Fibroblast of gingiva (primary cell): ENCODE measurements at places on chromosomes 7 and 10.

DNA sequence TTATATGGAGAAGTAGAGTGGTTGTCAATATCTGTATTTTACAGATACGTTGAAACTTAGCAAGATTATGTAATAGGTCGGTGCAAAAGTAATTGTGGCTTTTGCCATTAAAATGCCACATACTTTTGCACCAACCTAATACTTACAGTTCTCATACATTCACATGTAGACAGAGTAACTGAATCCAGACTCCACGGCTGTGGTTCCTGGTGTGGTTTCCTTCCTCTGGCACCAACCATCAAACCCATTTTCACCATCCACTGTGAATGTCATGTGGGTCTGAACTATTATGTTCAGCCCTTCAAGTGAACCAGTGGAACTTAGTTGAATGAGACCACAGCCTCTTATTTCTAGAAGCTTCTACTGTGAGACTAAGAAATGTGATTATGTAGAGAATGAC, 31.5 kb upstream of the SLIT1 start:
- DNase-seq: no peak

GRCh38 chr7:157670490-157671357, 333.9 kb downstream of the DNAJB6 start:
- no peak for DNase-seq

- peak; percentile 30 for DNase-seq
Observed at GRCh38 chr7:16421333-16422102, at the start of gene CRPPA. Gene CRPPA, minus strand, starts transcription at chr7:16421538. Its CDS starts 216 bp downstream, at chr7:16421322.

- DNase-seq: no peak
Observed at GRCh38 chr7:128148676-128149075, 92.4 kb upstream of the LEP start.

DNA sequence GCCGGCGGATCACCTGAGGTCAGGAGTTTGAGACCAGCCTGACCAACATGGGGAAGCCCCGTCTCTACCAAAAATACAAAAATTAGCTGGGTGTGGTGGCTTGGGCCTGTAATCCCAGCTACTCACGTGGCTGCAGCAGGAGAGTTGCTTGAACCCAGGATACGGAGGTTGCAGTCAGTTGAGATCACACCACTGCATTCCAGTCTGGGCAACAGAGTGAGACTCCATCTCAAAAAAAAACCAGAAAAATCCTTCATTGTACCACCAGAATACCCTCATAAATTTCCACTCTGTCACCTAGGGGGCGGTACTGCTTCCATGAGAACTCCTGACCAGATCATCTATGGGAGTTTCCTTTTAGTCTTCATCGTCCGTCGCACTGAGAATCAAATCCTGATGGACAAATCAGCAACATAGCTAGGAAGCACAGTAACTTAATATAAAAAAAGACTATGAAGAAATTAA, 225.8 kb upstream of the KLF14 start:
- DNase-seq: peak; percentile 70

DNA sequence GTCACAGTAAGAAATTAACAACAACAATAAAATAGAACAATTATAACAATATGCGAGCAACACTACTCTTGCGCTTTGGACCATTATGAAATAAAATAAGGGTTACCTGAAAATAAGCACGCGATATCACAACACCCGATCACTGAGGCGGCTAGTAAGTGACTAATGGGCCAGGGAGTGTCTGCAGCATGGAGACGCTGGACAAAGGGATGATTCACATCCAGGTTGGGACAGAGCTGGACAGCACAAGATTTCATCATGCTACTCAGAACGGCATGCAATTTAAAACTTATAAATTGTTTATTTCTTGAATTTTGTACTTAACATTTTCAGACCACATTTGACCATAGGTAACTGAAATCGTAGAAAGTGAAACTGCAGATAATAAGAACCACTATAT, 15.6 kb downstream of the HIBADH start:
- DNase-seq: peak; percentile 77

DNA sequence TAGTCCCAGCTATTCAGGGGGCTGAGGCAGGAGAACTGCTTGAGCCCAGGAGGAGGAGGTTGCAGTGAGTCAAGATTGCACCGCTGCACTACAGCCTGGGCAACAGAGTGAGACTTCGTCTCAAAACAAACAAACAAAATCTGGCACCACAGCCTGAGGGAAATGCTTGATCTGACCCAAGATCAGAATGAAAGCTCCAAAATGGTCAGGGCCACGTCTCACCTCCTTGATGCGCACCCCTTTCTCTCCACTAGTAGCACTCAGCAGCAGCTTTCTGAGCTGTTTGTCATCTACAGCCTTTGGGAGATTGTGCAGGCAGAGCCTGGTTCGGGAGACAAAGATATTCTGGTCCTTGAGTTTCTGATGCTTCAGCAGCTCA, 22.7 kb downstream of the RBM28 start:
- no peak for DNase-seq

DNA sequence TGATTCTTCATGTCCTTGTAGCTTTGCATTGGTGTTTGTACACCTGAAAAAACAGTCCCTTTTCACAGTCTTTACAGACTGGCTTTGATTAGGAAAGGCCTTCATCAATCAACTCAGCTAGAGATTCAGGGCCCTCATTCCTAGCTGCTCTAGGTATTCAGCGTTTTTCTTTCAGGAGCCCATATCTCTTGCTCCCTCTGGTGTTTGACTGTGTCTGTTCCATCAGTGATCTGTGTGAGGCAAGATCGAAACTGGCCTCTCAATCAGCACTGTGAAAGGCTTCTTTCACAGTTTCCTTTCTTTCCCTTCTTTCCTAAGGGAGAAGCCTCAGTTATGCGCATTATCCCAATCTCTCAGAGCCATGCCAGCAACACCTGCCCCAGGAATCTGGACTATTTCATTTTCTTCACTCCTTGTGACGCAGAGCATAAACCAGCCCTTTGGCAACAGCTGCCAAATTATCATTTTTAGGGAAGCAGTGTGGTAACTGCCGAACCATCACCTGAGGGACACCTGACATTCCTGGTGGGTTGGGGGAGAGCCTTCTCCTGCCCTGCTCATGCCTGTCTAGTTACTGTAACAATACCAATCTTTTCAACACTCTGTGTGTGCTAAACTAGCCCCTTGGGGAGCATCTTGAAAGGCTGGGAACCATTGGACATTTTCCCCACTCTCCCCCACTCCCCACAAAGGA, 75.7 kb upstream of the CCDC71L start:
- peak; percentile 75 for DNase-seq

GRCh38 chr10:86344714-86345161, 21.9 kb downstream of the GRID1 start:
- DNase-seq: no peak

GRCh38 chr10:68135922-68136792, 26.9 kb downstream of the MYPN start:
- DNase-seq: peak; percentile 74

DNA sequence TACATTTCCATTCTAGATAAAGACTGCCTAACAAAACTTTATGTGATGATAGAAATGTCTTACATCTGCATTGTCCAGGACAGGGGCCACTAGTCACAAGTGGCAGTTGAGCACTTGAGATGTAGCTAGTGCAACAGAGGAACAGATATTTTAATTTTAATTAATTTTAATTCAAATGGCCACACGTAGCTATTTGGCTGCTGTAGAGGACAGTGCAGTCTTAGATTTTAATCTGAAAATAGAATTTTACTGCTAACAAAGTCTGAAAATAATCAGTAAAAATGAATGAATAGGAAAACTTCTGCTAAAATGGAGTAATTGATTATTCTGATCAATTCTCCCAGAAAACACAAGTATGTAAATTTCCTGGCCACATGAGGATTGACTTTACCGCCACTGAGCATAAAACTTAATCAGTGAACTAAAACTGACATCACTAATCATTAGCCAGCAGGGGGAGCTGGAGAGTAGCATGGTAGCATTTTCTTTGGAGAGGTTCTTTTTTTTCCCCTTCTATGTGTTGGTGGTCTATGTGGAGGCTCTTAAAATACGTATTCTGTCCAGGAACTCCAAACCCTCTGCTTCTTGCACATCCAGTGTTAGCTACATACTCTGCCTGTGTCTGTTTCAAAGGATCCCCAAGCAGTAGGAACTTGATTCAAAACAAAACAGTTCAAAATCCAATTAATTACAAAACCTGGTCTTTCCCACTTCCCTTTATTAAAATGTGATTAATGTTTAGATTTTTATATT, 52.1 kb downstream of the TSPAN12 start:
- DNase-seq: peak; percentile 31

DNA sequence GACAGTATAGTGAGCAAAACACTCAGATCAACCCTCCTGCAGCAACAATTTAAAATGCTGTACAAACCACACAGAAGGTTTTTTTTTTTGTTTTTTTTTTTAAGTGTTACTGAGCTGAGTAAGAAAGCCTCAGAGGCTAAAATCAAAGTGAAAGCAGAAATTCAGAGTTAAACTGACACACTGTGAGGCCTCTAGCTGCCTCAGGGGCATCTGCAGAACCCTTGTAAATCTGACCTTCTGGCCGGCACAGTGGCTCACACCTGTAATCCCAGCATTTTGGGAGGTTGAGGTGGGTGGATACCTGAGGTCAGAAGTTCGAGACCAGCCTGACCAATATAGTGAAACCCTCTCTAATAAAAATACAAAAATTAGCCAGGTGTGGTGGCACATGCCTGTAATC, 7.4 kb upstream of the GNA12 start:
- DNase-seq: no peak

GRCh38 chr10:82206831-82207230, 331.8 kb downstream of the NRG3 start:
- DNase-seq: peak; percentile 21

GRCh38 chr10:92218569-92218968, 72.3 kb downstream of the CPEB3 start:
- no peak for DNase-seq

DNA sequence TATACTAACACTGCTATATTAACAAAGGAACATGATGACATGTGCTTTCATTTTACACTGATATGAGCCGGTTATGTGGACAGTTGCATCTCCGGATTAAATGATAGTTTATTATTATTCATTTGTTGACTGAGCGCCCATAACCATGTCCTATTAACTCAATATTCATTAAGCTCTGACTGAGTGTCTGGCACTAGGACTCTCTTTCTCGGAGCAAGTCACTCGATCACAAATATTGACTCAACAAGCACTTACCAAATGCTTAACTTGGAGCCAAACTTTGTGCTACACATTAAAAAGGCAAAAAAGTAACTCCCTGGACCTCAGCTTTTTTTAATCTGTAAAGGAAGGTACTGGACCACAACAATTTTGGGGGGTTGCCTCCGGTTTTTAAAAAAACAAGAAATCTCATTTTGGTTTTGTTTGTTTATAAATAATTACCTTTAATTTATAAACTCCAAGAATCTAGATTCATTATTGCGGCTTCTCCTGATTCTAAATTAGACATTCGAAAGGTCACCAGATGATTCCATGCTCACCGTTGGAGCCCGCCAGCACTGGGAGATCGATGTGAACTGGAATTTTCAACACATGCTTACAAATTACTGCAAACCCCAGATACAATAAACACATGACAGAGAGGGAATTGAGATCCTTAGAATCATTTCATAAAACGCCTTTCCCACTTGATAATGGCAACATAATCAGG, 8.9 kb upstream of the LYZL1 start:
- no peak for DNase-seq

DNA sequence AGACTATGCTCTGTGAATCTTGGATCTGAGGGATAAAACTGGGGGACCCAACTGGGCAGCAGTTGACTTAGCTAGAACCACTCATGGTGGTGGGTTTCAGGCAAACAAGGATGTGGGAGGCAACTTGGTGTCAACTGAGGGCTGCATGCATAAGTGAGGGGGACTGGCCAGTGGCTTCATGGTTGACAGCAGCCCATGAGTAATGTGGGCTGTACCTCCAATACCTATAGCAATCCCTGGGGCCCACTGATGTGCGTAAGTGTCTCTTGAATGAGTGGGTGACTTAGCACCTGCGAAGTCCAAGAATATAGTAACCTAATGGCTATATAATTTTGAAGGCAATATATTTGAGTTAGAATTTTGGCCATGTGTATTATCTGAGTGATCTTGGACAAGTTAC, 13.7 kb upstream of the MAP3K8 start:
- DNase-seq: no peak

GRCh38 chr7:35380739-35381224, 126.9 kb upstream of the TBX20 start:
- no peak for DNase-seq

- DNase-seq: peak; percentile 1
Observed at GRCh38 chr10:94546049-94546900, 687 bp downstream of the HELLS start.

DNA sequence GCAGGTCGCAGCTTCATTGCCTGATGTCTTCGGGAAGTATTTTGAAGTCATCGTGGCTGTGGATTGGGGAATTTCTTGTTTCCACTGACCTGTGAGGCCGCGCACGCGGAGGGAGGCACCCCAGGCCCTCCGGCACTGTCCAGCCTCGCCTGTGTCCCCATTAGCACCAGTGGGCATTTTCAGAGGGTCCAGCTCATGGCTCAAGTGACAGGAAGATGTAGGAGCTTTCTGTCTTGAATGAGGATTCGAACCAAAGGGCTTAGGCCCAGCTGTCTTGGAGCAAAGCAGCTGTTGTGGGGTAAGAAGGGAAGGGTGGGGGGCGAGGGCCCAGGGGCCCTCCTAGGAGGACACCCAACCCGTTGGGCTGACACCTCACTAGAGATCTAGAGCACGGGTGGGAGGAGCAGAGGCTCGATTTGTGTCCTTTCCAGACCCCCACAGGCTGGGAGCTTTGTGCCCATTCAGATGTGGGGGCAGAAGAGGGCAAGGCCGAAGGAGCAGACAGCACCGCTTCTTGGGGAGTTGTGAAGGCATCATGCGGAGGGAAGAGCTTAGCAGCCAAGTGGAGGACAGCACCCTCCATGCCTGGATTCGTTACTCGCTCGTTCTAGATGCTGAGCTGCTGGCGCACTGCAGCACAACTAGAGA, 914 bp downstream of the ZNF37A start:
- DNase-seq: peak; percentile 6

GRCh38 chr10:114767986-114768821, 53.4 kb upstream of the FHIP2A start:
- DNase-seq: no peak

- DNase-seq: no peak
Observed at GRCh38 chr10:61958805-61959204, 57.3 kb downstream of the ARID5B start.

- no peak for DNase-seq
Observed at GRCh38 chr10:2985729-2986232, 81.6 kb upstream of the PFKP start.

- no peak for DNase-seq
Observed at GRCh38 chr7:91446819-91447218, 182.6 kb downstream of the FZD1 start.

GRCh38 chr7:156091519-156092080, 279.3 kb upstream of the SHH start:
- DNase-seq: no peak

GRCh38 chr10:34252111-34252510, 563.0 kb downstream of the PARD3 start:
- DNase-seq: no peak

- DNase-seq: no peak
Observed at GRCh38 chr7:37225285-37225969, 223.2 kb downstream of the ELMO1 start.
